CD4-positive, alpha-beta T cell treated with Interleukin-1 beta for 1 hour (primary cell): ENCODE measurements at places on chromosomes 5 and 9.

DNA sequence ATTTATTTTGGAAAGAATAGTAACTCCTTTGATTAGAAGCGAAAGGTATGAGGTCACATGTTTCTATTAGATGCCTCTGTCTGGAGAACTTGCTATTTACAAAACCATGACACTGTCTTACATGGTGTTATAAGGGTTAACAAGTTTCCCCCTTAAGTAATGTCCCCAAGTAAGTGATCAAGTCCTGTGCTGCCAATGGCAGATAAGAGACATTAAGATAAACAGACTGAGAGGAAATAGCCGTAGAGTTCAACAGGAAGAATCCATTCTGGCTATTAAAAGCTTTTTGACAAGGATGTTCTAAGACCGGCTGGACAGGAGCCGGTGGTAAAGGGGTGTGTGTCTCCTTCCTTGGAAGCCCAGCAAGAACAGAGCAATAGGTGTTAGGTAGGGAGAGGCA, 257.5 kb downstream of the GADD45G start:
- DNase-seq: no peak

DNA sequence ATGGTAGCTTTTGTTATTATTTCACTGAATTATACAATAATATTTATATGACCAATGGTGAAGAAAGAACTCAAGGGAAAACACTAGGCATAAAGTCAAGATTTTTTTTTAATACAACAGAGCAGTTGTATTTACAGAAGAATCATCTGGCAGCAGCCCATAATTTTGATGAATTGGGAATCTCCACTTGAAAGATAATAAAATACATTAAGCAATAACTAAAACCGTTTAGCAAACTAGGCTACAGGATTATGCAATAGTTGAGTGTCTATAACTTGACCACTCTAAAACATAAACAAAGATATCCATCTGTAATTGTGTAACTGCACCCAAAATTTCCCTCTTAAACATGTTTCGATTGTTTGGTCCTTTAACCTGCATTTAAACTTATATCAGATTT, 80.8 kb downstream of the SNCAIP start:
- no peak for DNase-seq

DNA sequence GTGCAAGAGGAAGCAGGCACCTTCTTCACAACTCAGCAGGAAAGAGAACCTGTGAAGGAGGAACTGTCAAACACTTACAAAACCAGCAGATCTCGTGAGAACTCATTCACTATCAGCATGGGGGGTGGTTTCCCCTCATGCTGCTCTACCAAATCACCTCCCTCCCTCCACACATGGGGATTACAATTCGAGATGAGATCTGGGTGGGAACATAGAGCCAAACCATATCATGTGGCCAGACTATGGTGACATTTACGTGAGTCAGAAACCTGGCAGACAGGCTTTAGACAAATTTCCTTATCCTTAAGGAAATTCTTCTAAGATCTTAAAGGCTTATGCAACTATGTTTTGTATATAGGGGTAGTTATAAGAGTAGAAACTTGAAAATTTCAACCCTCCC, 8.7 kb upstream of the AOPEP start:
- no peak for DNase-seq

- DNase-seq: no peak
Observed at GRCh38 chr5:179624841-179625271, 1.4 kb upstream of the HNRNPH1 start.

GRCh38 chr9:129383019-129383560, 205.0 kb upstream of the IER5L start:
- no peak for DNase-seq

GRCh38 chr9:89878003-89878411, 273.2 kb downstream of the GADD45G start:
- DNase-seq: no peak

GRCh38 chr5:98630621-98631020, 142.8 kb upstream of the RGMB start:
- no peak for DNase-seq

- DNase-seq: no peak
Observed at GRCh38 chr9:121688146-121688680, 36.8 kb downstream of the DAB2IP start.

DNA sequence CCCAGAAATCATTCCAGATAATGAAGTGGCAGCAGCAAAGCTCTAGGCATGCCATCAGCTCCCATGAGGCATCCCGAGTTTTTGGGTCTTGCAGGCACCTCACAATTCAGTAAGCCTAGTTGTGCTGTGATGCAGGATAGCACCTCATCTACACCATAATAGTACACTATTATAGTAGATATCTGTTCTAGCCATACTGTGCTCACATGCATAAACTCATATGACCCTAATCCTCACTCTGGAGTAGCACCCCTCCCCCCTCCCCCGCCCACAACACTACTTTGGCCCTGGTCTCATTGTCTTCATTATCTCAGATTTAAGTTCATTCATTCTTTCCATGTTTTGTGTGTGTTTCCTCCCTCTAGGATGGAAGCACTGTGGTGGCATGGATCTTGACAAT, 102.5 kb upstream of the PITX1 start:
- no peak for DNase-seq

- DNase-seq: no peak
Observed at GRCh38 chr5:99369797-99370593, 441.2 kb upstream of the CHD1 start.

- no peak for DNase-seq
Observed at GRCh38 chr9:91035825-91036208, 234.2 kb downstream of the SYK start.

DNA sequence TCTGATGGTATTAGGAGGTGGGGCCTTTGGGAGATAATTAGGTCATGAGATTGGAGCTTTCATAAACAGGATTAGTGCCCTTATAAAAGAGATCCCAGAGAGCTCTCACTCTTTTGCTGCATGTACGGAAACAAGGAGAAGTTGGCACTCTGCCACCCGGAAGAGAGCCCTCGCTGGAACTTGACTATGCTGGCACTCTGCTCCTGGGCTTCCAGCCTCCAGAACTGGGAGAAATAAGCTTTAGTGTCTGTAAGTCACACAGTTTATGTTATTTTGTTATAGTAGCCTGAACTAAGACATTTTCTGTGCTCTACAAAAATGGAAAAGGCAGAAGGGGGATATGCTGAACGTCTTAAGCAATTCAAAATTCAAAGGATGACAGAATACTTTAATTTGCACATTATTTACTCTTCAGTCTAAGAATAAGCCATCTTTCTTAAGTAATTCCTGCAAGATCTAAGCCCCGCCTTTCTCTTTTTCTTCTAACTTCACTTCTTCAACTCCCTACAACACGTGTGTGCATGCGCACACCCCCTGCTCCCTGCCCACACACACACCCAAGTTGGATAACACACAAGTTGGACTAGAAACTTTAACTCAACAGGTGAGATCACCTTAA, 17.3 kb downstream of the NFIB start:
- DNase-seq: no peak

GRCh38 chr9:2213830-2214468, 198.8 kb downstream of the SMARCA2 start:
- no peak for DNase-seq

DNA sequence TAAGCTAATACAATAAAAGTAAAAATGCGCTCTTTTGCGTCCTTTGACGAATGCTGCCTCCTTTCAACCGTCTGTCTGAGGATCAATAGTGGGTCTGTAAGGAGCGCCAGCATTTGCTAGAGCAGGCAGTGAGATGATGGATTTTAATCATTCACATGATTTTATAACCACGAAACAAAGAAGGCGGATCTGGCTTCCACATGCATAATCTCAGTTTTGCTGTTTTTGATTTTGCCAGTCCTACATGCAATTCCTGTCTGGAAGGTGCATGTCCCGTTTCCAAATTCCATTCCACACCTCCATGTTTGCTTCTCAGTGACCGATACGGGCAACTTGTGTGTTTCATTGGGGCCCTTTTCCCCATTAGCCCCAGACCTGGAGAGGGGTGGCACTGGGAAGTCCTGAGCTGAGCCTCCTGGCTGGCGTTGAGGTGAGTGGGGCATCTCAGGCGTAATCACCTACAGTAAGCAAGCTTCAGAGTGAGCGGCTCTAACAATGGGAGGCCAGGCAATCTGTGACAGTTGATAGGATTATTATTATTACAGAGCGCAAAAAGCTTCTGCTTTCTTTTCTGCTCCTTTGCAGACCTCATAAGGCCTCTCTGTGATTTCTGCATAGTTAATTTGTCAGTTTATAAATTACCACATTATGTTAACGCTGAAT, 405.4 kb downstream of the ZSWIM6 start:
- no peak for DNase-seq

GRCh38 chr5:142618130-142618523, 67.8 kb downstream of the FGF1 start:
- DNase-seq: no peak

- no peak for DNase-seq
Observed at GRCh38 chr9:126549246-126550006, 64.3 kb upstream of the LMX1B start.

GRCh38 chr5:172541099-172541772, 86.9 kb upstream of the SH3PXD2B start:
- DNase-seq: no peak

- no peak for DNase-seq
Observed at GRCh38 chr5:162842727-162843126, 594.7 kb upstream of the CCNG1 start.
